CD4-positive, alpha-beta T cell (primary cell): ENCODE measurements at places on chromosomes 16 and 17. TPM values are rescaled to one million over a fixed set of nuclear protein-coding genes. Genes with fewer than 3 reads are reported as not detected.

KRT39 gene
- not detected for total RNA-seq

RRAD gene
- total RNA-seq = 0.49 TPM

CES1 gene
- total RNA-seq = 0.81 TPM

AATK gene
- total RNA-seq = 0.25 TPM

KRT32 gene
- not detected for total RNA-seq

PTX4 gene
- total RNA-seq = not detected
